Body of pancreas (tissue), 4 donors: ENCODE measurements at places on chromosomes 5 and 9. TPM values are rescaled to one million over a fixed set of nuclear protein-coding genes. Genes with fewer than 3 reads are reported as not detected.

Gene ANKH
- 19.1 TPM for total RNA-seq

Gene CDKN2A
- not detected for total RNA-seq

Gene UBTD2
- 13.5 TPM for total RNA-seq

GRCh38 chr5:9888501-9888901, 258.4 kb upstream of the TAS2R1 start:
- no peak for DNase-seq

GRCh38 chr5:16489322-16489791, 23.8 kb upstream of the ZNF622 start:
- DNase-seq: no peak

DNA sequence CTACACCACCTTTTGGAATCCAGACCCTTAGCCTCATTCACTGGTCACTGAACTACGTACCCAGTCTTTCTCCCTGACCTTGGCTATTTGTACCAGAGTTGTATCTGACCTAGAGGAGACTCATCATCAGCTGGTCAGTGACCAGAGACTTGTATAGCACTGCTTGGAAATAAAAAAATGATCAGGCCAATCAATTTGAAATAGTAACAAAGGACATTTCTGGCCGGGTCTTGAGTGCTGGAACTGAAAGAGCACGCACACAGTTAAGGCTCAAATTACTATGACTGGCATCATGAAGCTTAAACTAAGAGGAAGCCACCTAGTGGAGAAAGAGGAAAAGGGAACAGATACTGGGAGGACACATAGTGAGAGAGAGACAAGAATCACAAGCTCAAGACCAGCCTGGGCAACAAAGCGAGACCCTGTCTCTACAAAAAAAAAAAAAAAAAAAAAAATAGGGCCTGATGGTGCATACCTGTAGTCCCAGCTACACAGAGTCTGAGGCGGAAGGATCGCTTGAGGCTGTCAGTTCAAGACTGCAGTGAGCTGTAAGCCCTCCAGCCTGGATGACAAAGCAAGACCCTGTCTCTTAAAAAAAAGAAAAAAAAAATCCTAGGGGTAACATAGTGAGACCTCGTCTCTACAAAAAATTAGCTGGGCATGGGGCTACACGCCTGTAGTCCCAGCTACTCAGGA, 12.8 kb upstream of the SRP19 start:
- no peak for DNase-seq

GRCh38 chr5:96812851-96813250, 5.1 kb upstream of the ERAP1 start:
- DNase-seq: no peak
